ENCODE measurements at places on chromosomes 7 and 10.

- no peak for DNase-seq
These were observed 91.4 kb downstream of the ADARB2 start for GRCh38 chr10:1645896-1646295.

GRCh38 chr10:44977287-44978212 lies 1.1 kb downstream of the DEPP1 start:
- no peak for DNase-seq

DNA sequence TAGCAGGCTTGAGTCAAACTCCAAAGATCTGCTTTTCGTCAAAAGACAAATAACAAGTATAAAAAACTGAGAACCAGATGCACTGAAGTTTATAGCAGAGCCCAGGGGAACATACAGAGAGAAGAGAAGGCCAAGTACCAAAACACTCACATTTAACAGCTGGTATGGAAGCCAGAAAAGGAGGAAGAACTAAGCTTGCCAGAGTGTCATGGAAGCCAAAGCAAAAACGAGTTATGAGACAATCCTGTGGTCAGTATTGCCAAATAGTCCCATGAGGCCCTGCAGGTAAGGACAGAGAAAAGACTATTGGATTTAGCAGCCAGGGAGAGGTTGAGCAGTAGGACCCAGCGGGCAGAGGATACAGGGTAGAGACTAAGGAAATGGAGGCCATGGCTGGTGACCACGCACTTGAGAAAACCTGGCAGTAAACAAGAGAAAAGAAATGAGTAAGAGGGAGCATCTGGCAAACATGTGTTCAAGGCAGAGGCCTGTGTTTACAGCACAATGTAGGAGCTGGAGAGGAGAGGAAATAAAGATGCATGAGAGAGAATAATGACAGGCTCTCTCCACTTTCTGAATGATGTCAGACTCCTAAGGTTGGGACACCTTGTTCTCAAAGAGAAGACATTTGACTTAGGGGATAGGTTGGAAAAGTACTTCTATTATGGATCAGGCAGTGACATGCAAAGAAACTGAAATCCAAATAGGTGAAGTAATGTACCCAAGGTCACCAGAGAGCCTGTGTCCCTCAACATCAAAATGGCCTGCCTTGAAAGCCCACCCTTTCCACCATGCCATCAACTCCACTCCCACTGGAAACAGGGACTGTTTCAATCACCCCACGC lies 9.1 kb downstream of the CREB3L2 start:
- no peak for DNase-seq

DNA sequence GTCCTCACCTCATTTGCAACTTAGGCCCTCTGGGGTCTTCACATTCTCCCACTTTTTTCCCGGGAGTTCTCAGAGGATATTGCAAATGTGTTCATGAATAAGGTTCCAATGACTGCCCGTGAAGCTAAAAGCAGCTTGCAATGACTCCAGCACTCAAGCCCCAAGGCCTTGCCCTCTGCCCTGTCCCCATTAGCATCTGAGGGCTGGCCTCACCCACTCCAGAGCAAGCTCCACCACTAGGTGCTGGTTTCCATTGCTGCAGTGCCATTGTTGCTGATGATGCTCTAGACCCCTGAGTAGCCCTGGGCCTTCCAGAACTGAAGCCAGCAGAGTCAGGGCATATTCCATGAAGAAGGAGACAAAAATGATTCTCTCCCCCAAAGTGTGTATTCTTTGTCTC lies 236.8 kb downstream of the DYNC1I1 start:
- DNase-seq = no peak

- no peak for DNase-seq
These were observed 692 bp downstream of the NEURL1 start for GRCh38 chr10:103493916-103494877.

DNA sequence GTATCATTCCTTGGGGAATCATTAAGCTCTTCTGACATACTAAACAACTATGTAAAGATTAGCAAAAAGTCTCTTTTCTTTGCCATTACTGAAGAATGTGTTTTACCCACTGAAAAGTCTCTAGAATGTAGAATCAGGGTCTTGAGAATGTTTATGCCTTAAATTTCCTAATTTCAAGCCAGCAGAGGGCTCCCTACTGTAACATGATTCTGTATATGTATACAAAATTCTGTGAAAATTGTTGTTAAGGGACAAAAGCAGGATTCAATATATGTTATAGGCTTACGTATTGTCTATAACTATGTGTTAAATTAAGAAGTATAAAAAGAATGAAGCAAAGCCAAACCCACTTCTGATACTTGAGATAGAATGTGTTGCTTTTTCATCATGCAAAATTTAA lies 296.9 kb upstream of the DGKB start:
- peak; percentile 8 for DNase-seq

DNA sequence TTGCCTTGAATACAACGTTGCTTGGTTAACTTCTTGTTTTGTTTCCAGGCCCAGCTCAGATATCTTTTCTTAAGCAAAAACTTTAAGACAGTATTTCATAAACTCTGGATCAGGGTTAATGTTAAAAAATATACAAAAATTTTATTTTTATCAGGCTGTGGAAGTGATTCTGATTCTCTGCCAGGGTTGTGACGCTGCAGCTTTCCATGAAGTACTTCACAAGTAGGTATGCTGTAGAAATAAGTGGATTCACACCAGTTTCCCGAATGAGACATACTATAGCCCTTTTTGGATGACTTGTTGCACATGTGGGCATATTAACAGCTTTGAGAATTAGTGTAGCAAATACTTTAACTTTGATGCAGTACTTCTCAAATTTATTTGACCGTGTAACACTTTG lies 70.1 kb downstream of the CDK14 start:
- no peak for DNase-seq

DNA sequence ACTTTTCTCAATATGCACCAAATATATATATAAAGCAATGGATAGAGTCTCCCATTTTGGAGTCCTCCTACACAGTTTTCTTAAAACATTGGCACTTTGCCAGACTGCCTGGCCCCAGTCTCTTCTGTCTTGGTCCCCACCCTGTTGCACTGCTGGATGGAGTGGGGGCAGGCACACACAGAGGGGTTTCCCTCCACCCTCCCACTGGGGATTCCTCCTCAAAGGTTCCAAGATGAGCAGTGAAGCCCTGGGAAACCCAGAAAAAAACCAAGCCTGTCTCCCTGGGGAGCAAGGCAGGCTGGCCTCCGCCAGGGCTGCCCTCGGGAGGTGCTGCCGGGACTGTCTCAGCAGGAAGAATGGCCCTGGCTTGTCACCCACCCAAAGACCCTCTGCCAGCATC lies 68.0 kb downstream of the SH3PXD2A start:
- no peak for DNase-seq

GRCh38 chr10:89852872-89853271 lies 151.5 kb downstream of the KIF20B start:
- DNase-seq = no peak

- no peak for DNase-seq
These were observed 62.3 kb downstream of the LAMB4 start for GRCh38 chr7:108067844-108068243.

- DNase-seq = no peak
These were observed 37.0 kb upstream of the RHOBTB1 start for GRCh38 chr10:60980997-60981396.

GRCh38 chr7:93212881-93213280 lies 13.4 kb downstream of the HEPACAM2 start:
- DNase-seq = no peak

DNA sequence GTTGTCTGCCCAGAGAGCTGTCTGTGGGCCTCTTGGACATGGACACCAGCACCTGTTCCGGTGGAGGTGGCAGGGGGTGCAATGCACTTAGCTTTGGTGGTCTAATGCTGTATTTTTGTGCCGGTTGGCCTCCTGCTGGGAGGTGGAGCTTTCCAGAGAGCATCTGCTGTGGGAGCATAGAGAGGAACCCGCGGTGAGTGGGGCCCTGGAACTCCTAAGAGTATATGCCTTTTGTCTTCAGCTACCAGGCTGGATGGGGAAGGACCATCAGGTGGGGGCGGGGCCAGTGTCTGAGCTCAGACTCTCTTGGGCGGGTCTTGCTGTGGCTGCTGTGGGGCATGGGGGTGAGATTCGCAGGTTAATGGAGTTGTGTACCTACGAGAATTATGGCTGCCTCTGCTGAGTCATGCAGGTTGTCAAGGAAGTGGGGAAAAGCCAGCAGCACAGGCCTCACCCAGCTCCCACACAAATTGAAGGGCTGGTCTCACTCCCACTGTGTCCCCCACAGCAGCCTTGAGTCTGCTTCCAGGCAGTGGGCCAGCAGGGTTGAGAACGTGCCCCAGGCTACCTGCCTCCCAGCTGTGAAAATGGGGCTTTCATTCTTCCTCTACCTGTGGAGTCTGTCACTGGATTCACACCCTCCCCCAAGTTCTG lies 29.0 kb downstream of the JAKMIP3 start:
- DNase-seq = no peak

Measured in NCI-H460 (cell line).